ENCODE measurements at places on chromosomes 4 and X.

DNA sequence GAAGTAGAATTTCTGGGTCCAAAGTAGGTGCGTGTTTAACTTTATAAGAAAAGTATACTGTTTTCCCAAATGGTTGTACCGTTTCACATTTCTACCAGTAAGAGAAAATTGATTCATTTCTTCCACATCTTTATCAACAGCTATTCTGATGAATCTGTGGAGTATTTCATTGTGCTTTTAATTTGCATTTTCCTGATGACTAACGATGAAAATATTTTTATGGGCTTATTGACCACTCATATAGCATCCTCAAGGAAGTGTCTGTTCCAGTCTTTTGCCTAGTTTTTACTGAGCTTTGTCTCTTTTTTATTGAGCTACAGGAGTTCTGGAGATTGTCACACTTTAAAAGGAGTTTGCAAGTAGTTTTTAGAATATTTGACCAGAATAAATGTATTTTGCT, 92.6 kb downstream of the ASB9 start:
- no peak for DNase-seq

DNA sequence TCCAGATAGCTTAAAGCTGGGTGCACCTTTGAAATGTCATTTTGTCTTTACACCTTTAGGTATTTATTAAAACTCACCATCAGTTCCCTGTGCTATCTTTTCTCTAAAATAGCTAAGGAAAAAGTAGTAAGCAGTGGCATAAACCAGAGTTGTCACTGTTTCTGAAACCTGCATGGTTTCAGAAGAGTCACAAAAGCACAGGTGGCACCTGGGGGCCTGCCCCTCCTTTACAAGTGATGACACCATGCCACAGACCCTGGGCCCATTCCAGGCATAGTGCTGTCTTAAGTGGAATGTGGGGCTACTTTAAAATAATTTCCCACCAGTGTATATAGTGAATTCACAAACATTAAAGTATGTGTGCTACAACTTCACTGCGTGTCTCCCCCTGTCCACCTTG, 47.8 kb downstream of the DCUN1D4 start:
- no peak for DNase-seq

- no peak for DNase-seq
Observed at GRCh38 chr4:112403101-112403945, 106.2 kb downstream of the ALPK1 start.

DNA sequence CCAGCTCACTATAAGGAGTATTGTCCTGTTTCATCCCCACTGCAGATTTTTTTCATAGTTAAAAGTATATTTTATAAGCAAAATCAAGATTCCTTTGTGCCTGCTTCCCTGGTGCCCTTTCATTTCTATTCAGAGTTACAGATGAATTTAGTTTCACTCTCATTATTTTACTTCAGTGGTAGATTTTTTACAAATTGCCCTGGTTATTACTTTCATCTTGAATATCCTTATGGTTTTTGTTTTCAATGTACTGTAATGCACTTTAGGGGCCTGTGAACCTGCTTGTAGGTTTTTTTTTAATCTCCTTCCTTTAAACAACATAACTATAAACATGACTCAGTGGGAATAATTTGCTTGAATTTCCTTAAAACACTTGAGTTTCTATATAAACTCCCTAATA, 126.8 kb downstream of the GPR143 start:
- DNase-seq: no peak

GRCh38 chr4:97103252-97103651, 1040.0 kb downstream of the STPG2 start:
- no peak for DNase-seq

- DNase-seq: no peak
Observed at GRCh38 chr4:107931775-107932321, 499 bp downstream of the CYP2U1 start.

DNA sequence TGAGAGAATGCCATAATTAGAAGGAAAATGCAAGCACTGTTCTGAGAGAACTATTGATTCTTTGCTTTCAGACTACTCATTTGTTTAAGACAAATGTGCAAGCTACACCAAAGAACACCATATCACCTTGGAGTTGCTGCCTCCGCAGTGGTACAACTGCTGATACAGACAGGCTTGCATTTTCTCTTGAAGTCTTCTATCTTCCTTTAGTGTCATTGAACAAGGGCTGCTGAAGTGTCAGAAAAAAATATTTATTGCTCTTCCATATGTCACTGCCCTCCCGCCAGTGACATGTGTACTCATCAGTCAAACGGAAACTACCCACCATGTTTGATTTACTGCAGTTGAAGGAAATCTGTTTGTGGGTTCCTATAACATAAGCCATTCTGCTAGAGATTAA, 318.3 kb upstream of the MAGEB18 start:
- no peak for DNase-seq

DNA sequence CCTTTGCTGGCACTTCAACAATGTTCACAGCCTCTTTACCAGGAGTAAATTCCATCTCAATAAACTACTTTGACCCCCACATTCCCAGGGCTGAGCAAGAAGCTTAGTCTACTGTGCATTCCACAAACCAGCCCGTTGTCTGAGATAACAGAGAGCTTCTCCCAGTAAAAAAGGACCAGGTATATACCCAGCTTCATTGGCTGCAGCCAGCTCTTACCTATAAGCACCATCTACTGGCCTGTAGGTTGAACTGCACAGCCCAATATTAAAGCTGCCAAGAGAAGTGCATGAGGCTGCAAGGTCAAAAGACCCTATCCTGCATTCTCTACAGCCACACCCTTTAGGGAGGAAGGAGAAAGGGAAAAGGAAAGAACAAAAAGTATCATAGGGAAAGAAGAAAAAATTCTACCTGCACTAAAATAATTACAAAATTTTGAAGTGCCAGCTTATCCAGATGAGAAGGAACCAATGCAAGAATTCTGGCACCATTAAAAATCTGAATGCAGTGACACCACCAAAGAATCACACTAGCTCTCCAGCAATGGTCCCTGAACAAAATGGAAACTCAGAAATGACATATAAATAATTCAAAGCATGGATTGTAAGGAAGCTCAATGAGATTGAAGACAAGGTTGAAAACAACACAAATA, 45.7 kb upstream of the INTU start:
- DNase-seq: no peak

- DNase-seq: no peak
Observed at GRCh38 chr4:129223945-129224344, 128.0 kb downstream of the C4orf33 start.

Data from DMS 273 treated with DMSO at 0.1 percent for 48 hours (cell line).